ENCODE measurements at places on chromosomes 16 and 17.

GRCh38 chr17:9817086-9817485 is 4.8 kb downstream of the GSG1L2 start:
- DNase-seq, result no peak

- DNase-seq, result no peak
Observed at GRCh38 chr16:87435372-87436224, 43.5 kb downstream of the MAP1LC3B start.

- DNase-seq, result no peak
Observed at GRCh38 chr17:10042589-10043244, 137.6 kb upstream of the RCVRN start.

DNA sequence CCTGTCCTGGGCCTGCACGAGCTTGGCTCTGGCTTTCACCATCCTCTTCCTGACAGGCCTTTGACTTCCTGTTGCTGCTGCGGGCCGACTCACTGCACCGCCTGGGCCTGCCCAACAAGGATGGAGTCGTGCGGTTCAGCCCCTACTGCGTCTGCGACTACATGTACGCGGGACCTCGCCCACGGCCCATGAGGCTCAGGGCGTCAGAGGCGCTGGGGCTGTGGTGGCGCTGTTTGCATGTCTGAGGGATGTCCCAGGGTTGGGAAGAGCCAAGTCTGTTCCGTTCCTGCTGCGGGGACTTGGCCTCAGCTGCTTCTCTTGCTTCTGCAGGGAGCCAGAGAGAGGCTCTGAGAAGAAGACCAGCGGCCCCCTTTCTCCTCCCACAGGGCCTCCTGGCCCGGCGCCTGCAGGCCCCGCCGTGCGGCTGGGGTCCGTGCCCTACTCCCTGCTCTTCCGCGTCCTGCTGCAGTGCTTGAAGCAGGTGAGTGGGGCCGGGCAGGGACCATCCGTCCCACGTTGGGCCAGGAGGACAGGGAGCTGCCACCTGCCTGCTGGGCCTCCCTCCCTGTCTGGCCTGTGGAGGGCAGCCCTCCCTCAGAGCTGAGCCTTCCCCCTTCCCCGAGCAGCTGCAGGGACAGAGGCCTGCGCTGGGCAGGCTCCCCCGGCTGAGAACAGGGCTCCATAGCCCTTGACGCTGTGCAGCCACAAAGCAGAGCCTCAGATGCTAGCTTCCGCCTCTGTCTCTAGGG is 23.8 kb downstream of the TSC2 start:
- DNase-seq, result no peak

- no peak for DNase-seq
Observed at GRCh38 chr16:47028767-47029377, 55.4 kb upstream of the DNAJA2 start.

DNA sequence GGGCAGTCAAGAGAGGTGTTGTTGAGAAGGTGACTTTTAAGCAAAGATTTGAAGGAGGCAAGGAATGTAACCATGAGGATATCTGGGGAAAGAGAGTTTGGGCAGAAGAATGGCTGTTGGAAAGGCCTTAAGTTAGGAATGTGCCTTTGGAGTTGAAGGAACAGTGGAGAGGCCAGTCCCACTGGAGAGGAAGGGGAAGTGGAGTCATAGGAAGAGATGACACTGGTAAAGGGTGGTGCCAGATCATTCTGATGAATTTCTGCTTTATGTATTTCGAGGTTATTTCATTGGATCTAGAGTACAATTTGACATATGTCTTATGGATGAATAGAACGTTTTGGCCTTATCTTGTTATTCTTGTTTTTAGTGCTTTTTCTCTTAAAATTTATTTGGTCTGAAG is 93.5 kb downstream of the WWP2 start:
- DNase-seq, result no peak

DNA sequence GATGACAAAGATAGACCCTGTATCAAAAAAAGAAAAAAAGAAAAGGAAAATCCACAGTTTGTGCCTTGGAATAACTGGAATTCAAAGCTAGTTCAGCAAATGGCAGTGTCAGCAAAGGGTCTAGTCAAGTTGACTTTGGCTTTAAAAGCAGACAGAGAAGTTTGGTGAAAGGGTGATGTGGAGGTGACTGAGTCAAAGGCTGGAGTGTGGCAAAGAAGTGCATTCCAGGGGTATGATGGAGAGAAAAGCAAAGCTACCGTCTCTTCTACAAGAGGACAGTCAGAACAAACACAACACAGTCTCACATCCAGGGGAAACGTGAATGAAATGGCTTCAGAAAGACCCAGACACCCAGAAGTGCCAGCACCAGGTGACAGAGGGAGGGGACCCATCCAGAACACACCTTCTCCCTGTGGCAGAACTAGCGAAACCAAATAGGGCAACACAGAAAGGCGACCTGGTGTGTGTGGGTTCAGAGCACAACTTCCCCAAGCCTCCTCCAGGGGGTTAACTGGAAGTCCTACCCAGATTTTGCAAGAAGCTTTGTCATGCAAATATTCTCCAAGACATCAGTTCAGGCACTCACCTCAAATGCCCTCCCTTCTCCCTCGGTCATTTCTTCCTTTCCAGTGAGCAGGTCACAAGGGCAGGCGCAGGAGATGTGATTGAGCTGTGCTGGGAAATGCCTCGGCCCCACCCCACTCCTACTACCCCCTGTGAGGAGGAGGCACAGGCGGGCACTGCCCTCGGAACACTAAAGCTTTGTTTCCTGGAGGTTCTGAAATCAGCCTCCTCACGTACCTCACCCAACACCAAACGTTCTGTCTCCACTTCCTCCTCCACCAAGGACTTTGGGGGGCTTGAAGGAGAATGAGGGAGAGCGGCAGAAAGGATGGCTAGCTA is 481.9 kb downstream of the SOX9 start:
- no peak for DNase-seq

GRCh38 chr16:65200857-65201256 is 79.0 kb upstream of the CDH11 start:
- no peak for DNase-seq

DNA sequence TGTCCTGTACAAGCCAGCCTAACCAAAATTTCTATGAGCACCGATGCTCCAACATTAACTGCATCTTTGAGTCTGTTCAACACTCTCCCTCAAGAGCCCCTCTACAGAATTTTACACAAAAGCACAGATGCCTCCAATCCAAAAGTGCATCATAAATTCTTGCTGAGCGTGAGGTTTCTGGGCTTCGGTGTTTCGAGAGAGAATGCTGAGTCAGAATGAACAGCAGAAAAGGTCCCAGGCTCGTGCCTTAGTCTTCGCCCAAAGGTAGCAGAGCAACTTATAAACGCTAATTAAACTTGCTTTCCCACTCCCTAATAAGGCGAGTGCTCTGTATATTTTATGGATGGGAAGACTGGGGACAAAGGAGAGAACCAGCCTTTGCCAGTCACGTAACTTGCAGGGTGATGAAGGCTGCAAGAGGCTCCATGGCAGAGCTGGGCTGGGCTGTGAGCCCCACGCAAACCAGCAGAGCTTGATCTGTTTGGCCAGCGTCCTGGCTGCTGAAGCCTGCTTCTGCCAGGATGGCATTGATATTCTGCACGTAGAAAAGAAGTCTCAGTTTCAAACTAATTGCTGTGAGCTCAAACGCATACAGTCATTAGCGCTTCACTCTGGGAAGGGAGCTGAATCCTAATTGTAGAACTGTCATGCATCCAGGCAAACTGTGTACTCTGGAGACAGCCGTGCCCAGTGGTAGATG is 138.5 kb downstream of the DNAH9 start:
- DNase-seq, result no peak

- no peak for DNase-seq
Observed at GRCh38 chr17:1323336-1323735, 43.9 kb downstream of the TRARG1 start.

DNA sequence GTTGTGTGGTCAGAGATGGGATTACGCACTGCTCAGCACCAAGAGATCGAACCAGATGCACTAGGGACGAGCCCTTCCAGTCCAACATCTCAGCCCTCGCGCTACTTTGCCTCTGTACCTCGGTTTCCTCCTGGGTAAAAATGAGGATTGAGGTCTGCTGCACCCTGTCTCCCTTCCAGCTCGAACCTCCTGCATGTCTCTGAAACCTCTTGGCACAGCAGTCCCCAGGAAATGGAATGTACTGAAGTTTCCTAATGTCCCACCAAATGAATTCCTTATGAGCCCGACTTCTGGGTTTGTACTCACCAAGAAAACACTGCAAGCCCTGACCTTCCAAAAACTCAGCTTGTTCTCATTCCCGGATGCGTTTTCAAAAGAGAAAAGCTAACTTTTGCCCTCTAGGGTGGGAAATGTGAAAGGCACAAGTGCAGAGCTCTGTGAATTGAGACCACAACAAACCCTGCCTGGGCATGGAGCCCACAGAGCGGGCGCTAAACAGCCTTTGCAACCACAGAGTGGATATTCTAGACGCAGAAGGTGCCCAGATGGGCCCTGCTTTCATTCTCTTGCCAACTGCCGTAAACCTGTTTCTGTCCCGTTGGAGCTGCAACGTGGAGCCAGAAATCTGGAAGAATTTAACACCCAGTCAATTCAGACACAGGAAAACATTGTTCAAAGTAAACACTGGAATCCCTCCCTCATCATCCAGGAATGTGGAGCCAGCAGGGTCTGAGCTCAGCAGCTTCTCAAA is 10.3 kb downstream of the CDRT4 start:
- DNase-seq, result no peak

DNA sequence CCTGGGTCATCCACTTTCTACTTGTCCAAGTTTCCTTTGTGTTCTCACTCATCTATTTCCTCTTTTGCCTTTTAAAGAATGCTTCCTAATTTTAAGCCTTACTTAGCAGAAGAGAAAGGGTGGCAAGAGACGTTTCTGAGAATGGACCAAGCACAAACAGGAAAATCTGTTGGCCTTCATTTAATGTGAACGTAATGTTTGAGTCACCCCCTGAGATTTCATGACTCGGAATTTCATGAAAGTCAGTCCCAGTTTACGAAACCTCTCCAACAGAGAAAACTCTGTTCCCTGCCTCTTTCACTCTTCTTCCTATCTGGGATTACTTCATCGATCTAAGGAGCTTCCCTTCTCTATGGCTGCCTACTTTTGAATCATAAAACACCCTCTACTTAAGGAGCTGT is at the start of gene CD300E:
CD300E (minus strand) TSS at position 46 of the 401 bp plus-strand sequence. CDS start 117 bp downstream, outside the sequence.
- no peak for DNase-seq

DNA sequence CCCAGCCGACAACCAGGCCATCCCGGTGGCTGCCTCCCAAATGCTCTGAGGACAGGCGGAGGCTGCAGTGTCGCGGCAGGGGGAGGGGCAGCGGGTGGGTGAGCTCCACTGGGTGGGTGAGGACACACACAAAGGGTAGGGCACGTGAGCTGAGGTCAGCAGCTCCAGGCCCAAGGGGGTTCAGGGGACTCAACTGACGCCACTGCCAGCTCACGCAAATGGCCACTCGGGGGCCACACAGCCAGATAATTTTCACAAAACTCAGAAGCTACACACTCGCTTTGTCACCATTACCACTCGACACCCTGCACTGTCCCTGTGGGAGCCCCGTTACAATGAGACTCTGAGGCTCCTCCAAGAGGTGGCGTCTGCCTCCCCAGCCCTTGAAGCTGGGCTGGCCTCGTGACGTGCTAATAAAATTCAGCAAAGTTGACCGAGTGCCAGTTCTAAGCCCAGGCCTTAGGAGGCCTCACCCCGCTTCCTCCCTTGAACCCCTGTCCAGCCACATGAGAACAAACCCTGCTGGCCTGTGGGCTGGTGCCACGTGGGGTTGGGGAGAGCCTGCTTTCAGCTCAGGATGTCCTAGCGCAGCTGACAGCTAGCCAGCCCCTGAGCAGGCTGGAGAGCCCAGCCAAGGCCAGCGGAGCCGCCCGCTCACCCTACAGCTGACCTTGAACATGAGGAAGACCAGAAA is 56.9 kb downstream of the RMI2 start:
- no peak for DNase-seq

DNA sequence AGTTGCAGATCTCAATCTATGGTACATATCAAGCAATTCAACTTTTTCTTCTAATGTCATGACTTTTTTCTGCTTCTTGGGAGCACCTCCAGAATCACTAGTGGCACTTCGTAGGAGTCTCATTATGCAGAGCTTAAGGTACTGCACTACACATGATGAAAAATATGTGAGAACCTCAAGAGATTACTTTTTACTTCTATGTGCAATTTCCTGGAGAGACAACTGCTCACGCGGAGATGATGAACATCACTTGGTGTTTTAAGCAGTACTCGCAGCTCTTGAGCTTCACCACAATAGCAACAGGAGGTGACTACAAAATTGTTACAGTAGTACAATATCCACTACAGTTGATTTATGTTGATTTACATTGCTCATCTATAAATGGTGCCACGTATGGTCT is 79.7 kb downstream of the MRTFB start:
- no peak for DNase-seq

DNA sequence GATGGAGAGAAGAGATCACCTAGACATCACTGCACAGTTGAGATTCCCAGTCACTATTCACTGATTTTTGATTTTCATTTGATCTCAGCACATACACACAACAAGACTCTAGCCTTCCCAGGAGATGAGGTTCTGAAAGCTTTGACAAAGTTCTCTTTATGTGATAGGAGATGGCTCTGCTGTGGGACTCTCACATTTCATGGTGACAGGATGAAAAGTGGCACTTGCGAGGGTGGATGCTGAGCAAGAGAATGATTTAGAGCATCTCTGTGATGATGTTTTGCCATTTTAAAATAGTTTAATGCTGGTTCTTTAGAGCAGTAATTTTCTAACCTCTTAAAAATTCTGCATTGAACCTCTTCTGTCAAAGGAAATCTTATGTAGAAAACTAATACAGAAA is 113.3 kb upstream of the CA10 start:
- DNase-seq, result no peak

DNA sequence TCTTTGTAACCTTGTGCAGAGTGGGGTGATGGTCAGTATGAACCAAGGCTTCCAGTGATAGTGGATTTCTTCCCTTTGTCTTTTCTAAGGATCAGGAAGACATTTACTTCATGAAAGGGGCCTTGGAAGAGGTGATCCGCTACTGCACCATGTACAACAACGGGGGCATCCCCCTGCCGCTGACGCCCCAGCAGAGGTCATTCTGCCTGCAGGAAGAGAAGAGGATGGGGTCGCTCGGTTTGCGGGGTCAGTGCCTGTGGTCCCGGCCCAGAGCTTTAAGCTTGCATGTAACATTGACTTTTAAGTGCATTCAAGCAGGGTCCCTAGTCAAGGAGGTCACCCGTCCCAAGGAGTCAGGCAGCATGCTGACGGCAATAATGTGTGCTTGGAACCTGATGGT is 56.0 kb downstream of the MEAK7 start:
- no peak for DNase-seq

DNA sequence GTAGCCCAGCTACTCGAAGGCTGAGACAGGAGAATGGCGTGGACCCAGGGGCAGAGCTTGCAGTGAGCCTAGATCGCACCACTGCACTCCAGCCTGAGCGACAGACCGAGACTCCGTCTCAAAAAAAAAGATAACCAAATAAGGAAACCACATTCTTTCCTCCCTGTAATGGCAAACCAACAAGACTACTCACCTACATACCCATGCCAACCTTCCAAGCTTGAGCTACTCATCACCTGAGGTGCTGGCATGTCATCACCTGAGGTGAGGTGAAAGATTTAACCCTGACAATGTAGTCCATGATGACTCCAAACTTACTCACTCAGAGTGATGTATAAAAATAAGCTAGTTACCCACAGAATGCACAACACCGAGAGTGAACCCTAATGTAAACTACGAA is 85.2 kb downstream of the SMG6 start:
- DNase-seq, result no peak

Measured in stimulated activated CD4-positive, alpha-beta T cell treated with anti-CD3 and anti-CD28 coated beads, Interleukin-4, amount 100 ng/mL, for 24 hours (primary cell).